ENCODE measurements at places on chromosomes 6 and 20. TPM values are rescaled to one million over a fixed set of nuclear protein-coding genes. Genes with fewer than 3 reads are reported as not detected.

ALDH8A1 gene
- 2.3 TPM for total RNA-seq

SLC17A2 gene
- not detected for total RNA-seq

APMAP gene
- total RNA-seq: 64.0 TPM

PAK5 gene
- total RNA-seq: not detected

SGK1 gene
- 1,011 TPM for total RNA-seq

OPRL1 gene
- total RNA-seq: 0.34 TPM

SPEF1 gene
- total RNA-seq: not detected

PHACTR3 gene
- 0.36 TPM for total RNA-seq

RRAGD gene
- total RNA-seq: 57.4 TPM

MBOAT1 gene
- total RNA-seq: 22.2 TPM

FAM217A gene
- total RNA-seq: not detected

MAS1 gene
- total RNA-seq: not detected

C6orf89 gene
- 51.2 TPM for total RNA-seq

SOBP gene
- total RNA-seq: under 0.01 TPM

DEFB132 gene
- total RNA-seq: not detected

ENPP1 gene
- 10.5 TPM for total RNA-seq

MLN gene
- not detected for total RNA-seq

CENPQ gene
- total RNA-seq: 6.2 TPM

SAPCD1 gene
- total RNA-seq: not detected

LIN28B gene
- not detected for total RNA-seq

RAET1L gene
- total RNA-seq: not detected

OOEP gene
- not detected for total RNA-seq

SLC16A10 gene
- 14.0 TPM for total RNA-seq

C2 gene
- total RNA-seq: 3.7 TPM

SPACA1 gene
- total RNA-seq: not detected

CLIC1 gene
- total RNA-seq: 446 TPM

CSTF1 gene
- total RNA-seq: 64.3 TPM

XKR7 gene
- not detected for total RNA-seq

C6orf15 gene
- not detected for total RNA-seq

UNC5CL gene
- 1.8 TPM for total RNA-seq

NKAPL gene
- total RNA-seq: 1.1 TPM

PDE10A gene
- 315 TPM for total RNA-seq

ARMC2 gene
- 2.5 TPM for total RNA-seq

TFAP2A gene
- 53.2 TPM for total RNA-seq

DCDC2 gene
- 0.34 TPM for total RNA-seq

SLC22A23 gene
- 21.0 TPM for total RNA-seq

SLC17A3 gene
- not detected for total RNA-seq

HLA-DQB1 gene
- 1.7 TPM for total RNA-seq

DEFB114 gene
- total RNA-seq: not detected

ZNF337 gene
- 10.2 TPM for total RNA-seq

PRDM13 gene
- not detected for total RNA-seq

PPP1R18 gene
- total RNA-seq: 35.6 TPM

GPX6 gene
- total RNA-seq: not detected

SYNE1 gene
- total RNA-seq: 28.0 TPM

PMEPA1 gene
- total RNA-seq: 8.0 TPM

CABLES2 gene
- 2.8 TPM for total RNA-seq

MARCKS gene
- 145 TPM for total RNA-seq

POM121L2 gene
- total RNA-seq: not detected

RFX6 gene
- total RNA-seq: not detected

PLCB4 gene
- total RNA-seq: not detected

ADGRF1 gene
- not detected for total RNA-seq

AKAP12 gene
- 49.1 TPM for total RNA-seq

KCNQ2 gene
- total RNA-seq: not detected

BMP7 gene
- total RNA-seq: not detected

Data from melanocyte of skin (primary cell).